ENCODE measurements at places on chromosomes 5 and 9.
A peak's percentile ranks its signal among the peaks of the same experiment; 100 is the strongest.

GRCh38 chr5:14759744-14760547 lies 95.4 kb downstream of the OTULIN start:
- DNase-seq, result no peak

DNA sequence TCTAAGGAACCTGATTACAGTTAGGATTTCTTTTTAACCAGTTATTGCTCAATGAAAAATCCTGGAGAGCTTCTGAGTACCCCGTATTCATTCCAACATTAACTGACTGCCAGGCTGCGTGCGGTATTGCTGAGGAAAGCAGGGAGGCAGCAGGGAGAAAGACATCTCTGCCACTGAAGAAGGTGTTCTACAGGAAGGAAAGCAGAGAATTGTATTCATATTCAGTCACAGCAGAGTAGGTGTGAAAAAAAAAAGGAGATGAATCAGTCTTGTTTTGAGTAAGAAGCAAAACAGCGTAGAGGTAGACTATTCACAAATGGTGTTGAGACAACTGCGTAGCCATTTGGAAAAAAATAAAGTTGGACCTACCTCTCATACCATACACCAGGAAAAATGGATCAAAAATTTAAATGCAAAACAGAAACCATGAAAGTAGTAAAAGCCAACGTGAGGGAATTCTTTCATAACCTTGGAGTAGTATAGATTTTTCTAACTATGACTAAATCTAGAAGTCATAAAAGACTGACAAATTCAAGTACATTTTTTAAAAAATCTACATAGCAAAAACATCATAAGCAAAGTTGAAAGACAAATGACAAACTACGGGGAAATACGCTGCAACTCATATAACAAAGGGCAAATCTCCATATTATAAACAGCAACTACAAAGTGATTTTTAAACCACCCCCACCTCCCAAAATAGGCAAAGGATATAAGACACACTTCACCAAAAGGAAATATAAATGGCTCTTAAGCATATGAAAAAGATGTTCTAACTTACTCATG lies 9.9 kb upstream of the NR4A3 start:
- DNase-seq, result no peak

DNA sequence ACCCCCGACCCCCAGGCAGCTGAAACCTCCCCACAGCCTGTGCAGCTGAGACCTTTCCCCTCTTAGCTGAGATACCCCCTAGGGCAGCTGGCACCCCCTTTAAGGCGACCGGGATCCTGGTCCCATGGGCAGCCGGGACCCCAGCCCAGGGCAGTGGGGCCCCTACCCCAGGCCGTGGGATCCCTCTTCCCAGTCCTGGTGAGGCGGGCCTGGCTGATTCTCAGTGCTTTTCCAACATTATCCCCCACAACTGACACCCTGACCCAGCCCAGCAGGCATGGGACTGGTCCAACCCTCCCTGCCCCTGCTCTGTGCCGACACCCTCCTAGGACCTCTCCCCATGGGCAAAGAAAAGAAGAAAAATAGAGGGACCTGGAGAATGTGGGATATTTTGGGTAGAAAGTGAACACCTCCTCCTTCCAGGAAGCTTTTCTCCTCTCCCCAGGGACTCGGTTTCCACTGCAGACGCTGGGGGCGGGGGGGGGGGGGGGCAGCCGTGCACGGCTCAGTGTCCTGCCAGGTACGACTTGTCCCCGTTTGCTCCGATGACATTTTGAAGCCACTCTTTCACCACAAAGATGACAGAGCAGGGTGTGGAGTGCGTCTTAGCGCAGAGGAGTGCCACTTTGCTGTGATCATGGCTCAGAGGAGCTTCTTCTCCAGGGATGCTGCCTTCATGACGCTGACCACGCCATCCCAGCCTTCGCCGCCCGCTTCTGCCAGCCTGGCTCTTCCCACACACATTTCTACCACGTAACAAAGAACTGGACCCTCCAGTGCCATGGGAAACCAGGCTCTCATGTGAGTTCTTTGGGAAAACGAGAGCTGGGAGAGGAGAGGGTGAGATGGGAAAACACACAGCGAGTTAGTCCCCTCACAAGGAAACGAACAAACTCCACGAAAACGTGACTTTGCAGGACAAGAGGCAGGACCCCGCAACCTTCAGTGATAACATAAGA lies 47.5 kb downstream of the MRPL36 start:
- DNase-seq, result no peak

- DNase-seq, result peak; percentile 47
Measured at GRCh38 chr9:119283078-119283794, 86.0 kb downstream of the BRINP1 start.

- no peak for DNase-seq
Measured at GRCh38 chr5:1009359-1010180, 968 bp downstream of the NKD2 start.

DNA sequence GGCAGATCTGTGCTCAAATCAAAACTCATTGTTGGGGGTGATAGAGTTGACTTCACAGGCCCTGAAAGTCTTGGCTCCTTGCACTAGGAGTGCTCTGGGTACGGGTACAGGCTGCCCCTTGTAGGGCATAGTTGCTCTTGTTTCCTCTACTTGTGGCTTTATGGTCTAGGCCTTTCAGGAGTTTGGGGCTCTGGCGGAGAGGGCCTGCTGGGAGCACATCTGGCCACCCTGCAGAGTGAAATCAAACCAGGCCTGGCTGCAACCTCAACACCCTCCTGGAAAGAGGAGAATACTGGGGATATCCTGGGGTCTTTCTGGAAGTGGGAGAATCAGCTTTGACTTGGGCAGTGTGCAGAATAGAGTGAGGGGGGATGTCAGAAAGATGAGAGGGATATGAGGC lies 1.5 kb downstream of the TGFBI start:
- no peak for DNase-seq

DNA sequence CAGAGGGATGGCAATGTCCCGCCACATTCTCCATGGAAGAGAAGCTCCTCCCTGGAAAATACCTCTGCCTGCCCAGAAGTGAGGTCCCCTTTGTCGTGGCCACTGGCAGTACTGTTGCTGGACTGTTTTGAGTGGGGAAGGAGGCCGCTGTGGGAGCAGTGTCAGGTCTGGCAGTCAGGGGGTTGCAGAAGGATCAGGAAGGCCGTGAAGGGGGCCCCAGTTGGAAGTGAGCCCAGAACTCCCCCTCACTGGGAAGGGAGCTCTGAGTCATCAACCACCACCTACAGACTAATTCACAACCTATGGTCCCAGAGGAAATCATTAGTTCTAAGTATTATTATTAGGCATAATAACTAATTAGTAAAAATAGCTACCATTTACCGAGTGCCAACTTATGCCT lies 200.4 kb downstream of the TTLL11 start:
- no peak for DNase-seq

GRCh38 chr5:138538943-138539627 lies 4.0 kb downstream of the ETF1 start:
- DNase-seq, result no peak

DNA sequence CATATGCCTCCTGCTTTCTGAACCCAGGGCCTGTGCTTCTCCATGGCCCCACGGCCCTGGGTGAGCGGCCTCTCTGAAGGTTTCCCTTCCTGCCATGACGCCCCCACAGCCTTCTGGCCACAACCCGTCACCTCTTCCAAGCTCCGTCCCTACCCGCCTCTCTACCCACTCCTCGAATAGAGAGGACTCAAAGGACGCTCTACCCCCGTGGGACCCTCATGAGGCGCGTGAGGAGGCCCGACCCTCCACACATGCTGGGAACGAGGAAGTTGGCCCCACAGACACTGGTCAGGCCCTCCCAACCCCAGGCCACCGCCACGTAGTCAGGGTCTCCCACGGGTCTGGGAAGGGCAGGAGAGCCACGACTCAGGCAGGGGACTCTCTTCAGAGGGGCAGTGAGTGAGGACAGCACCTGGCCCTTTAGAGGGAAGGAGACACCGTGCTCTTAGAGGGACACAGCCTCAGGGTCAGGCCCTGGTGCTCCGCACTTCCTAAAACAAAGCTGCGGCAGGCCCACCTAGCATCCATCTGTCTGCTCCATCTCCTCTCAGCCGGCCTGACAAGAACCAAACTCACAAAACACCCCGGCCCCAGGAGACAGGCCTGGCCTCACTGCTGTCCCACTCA lies 5.3 kb downstream of the BRD3 start:
- DNase-seq, result no peak

DNA sequence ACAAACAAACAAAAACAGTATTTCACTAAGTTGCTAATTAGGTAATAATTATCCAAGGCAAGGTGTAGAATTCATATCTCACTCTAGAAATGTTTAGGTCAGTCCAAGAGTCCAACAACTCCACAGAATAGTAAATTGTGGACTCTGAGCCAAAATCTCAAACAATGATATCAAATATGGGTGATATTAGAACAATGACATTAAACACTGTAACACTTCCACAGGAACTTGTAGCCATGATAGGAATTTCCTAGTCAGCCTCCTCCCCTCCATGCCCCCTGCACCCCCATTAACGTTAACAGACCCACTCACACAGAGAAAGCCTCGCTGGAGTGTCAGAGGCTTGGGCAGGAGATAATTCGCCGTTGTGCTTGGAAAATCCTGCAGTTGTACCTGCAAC lies 305.0 kb upstream of the PIK3R1 start:
- DNase-seq, result no peak

DNA sequence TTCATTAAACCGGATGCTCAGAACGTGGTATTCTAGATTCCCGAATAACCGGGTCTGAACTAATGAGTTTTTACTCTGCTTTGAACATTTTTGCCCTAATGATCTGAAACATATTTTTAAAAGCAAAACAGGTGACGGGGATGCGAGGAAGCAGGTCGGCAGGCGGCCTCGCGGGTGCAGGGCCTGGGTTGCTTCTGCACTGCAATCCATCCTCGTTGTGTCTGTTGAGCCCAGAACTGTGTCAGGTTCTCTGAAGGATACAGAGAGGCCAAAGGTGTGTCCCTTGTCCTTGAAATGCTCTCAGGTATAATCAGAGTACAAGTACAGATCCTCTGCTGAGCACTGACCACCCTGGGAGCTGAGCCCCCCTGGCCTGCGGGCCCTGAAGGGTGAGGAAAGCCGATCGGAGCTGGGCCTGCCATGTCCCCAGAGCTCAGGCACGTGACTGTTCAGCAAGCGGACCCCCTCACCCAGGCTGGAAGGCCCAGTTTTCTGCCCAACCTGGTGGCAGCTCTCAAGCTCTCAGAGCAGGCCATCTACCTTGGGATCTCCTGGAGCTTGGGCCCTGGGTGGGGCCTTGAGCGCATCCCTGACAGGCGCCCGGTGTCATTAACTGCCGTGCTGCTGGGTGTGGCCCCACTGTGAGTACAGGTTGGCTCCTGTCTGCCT lies 151.8 kb downstream of the OLFM1 start:
- DNase-seq, result no peak

Measured in epithelial cell of esophagus (primary cell).